ENCODE measurements at places on chromosomes 16 and 17. TPM values are rescaled to one million over a fixed set of nuclear protein-coding genes. Genes with fewer than 3 reads are reported as not detected.

Gene CD7
- total RNA-seq: 345 TPM

Gene ENO3
- total RNA-seq: 45.7 TPM

Gene CLDN9
- total RNA-seq: 0.11 TPM

Gene FBXO39
- total RNA-seq: 0.11 TPM

Gene OTOP3
- not detected for total RNA-seq

Gene NEUROD2
- not detected for total RNA-seq

Gene KRT40
- total RNA-seq: not detected

Gene CCL16
- total RNA-seq: not detected

Gene NT5M
- 8.1 TPM for total RNA-seq

GRCh38 chr17:27240086-27240801 is 53.7 kb upstream of the WSB1 start:
- no peak for DNase-seq
- peaks cover 31% of the 10 kb centered on the region for H3K4me1 ChIP-seq
- no peak overlapping the region for H3K27ac ChIP-seq
- peaks cover 22% of the 10 kb centered on the region for H3K27me3 ChIP-seq
- no peaks in the 10 kb centered on the region for H3K36me3 ChIP-seq

- H3K27me3 ChIP-seq: no peaks in the 10 kb centered on the region
- H3K4me1 ChIP-seq: no peaks in the 10 kb centered on the region
- no peak overlapping the region for H3K4me3 ChIP-seq
- no peak overlapping the region for H3K27ac ChIP-seq
- peaks cover 47% of the 10 kb centered on the region for H3K36me3 ChIP-seq
Measured at GRCh38 chr17:2438823-2439222, 38.0 kb upstream of the MNT start.

DNA sequence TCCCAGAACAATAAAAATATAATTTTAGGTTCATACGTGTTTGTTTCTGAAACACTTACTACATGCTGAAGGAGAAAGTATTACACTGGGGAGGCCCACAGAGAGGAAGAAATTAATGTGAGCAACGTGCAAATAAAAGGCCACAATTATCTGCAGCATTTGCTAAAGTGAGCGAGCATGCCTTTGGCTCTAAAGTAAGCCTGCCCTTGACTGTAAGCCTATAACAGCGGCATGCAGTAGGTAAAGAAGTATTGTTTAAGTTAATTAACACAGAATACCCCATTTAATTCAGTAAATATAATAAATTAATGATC is 13.2 kb upstream of the COTL1 start:
- H3K4me3 ChIP-seq: no peak overlapping the region
- peaks cover 14% of the 10 kb centered on the region for H3K4me1 ChIP-seq
- DNase-seq: no peak
- no peaks in the 10 kb centered on the region for H3K36me3 ChIP-seq

DNA sequence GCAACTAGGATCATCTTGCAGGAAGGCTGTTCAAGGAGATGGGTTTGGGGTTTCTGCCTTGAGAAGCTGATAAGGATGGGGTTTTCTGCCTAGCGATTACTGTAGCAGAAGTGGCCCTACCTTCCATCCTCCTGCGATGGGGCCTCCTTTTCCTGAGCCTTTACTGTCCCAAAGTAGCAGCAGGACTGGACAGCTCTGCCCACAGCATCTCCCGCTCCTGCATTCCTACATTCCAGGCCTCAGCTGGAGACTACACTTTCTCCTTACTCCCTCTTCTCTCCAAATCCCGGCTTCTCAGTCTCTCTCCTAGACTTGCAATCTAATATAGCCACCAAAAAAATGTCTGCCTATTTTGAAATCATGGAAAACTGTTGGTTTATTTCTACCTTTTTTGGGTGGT is 355.4 kb downstream of the CA10 start:
- H3K4me1 ChIP-seq: peaks cover 9% of the 10 kb centered on the region
- no peak for DNase-seq
- H3K27me3 ChIP-seq: peaks cover 14% of the 10 kb centered on the region
- H3K36me3 ChIP-seq: no peaks in the 10 kb centered on the region
- H3K27ac ChIP-seq: no peak overlapping the region

DNA sequence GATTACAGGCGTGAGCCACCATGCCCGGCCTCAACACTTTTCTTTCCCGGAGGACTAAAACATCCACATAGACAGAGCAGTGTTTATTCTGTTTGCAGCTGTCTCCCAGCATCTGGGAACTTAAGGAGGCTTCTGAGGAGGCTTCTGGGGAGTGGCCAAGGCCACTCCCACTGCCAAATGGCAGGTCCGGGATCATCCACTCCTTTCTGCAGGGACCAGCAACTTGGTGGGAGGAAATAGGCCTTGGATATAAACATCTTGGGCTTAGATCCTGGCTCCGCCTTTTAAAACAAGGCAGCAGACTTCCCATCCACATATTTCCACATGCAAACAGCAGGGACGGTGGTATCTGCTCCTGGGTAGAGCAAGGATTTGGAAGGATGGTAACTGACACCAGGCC is 14.1 kb upstream of the SPATA32 start:
- no peak for DNase-seq
- H3K4me1 ChIP-seq: peaks cover 14% of the 10 kb centered on the region
- H3K27me3 ChIP-seq: no peaks in the 10 kb centered on the region
- no peak overlapping the region for H3K4me3 ChIP-seq

DNA sequence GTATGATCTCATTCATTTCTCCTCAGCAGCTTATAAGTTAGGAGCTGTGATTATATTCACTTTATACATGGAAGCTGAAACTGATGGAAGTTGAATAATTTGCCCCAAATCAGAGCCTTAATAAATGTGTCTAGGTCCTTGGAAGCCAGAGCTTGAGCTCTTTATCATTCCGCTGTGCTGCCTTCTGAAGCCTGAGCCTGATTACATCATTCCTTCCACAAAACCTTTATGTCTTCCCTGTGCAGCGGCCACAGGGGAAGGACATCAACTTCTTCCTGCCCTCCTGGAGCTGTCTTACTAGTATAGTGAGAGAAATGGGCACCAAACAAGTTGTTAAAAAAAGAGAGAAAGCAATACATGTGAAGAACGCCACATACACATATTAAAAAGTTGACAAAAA is 6.8 kb downstream of the TNRC6C start:
- H3K4me1 ChIP-seq: peaks cover 40% of the 10 kb centered on the region
- no peaks in the 10 kb centered on the region for H3K27me3 ChIP-seq
- no peak for DNase-seq
- peaks cover 7% of the 10 kb centered on the region for H3K36me3 ChIP-seq
- H3K27ac ChIP-seq: no peak overlapping the region

DNA sequence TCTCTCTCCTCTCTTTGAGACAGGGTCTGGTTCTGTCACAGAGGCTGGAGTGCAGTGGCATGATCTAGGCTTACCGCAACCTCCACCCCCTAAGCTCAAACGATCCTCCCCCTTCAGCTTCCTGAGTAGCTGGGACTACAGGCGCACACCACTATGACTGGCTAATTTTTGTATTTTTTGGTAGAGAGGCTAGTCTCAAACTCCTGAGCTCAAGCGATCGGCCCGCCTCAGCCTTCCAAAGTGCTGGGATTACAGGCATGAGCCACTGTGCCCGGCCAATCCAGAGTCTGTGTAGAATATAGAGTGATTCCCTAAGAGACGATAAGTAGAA is 65.8 kb upstream of the RPH3AL start:
- DNase-seq: peak; percentile 67
- peak overlapping the region; percentile 62 for H3K4me3 ChIP-seq
- peak overlapping the region; percentile 100 for H3K27ac ChIP-seq
- H3K36me3 ChIP-seq: peaks cover 17% of the 10 kb centered on the region
- H3K27me3 ChIP-seq: no peaks in the 10 kb centered on the region
- H3K4me1 ChIP-seq: peaks cover 52% of the 10 kb centered on the region

- H3K36me3 ChIP-seq: no peaks in the 10 kb centered on the region
- no peak for DNase-seq
- peaks cover 4% of the 10 kb centered on the region for H3K4me1 ChIP-seq
- no peak overlapping the region for H3K27ac ChIP-seq
- H3K4me3 ChIP-seq: no peak overlapping the region
Measured at GRCh38 chr17:49051269-49051668, 54.1 kb downstream of the IGF2BP1 start.

DNA sequence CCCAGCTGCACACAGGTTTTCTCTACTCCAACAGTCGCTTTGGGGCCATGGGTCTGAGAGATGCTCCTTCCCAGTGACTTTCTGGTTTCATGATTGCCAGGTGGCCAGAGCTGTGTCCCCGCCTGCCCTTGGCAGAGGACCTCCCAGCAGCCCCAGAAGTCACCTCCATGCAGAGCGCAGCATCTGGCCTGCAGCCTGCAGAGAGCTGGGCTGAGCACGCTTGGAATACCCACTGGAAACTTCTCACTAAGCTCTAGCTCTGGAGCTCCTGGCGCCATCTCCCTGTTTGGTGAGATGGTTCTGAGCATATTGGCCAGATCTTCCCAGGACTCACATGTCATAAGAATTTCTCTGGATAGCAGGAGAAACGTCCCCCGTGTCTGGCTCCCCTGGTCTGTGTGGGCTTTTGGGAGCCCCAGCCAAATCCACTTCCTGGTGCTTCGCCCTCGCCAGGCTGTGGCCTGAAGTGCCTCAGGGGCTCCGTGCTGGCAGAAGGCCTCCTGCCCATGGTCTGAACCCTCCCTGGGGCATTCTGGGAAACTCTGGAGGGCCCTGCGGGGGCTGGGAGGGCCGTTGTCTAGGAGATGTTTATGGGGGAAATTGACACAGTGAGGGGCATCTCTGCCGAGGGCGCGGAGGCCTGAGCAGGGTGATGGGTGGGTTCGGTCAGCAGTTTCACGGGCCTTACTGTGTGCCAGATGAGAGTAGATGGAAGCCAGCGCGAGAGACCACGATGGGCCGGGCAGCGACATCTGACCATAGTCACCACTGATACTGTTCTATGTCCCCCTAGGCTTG is 73.2 kb upstream of the CIBAR2 start:
- H3K27ac ChIP-seq: no peak overlapping the region
- H3K27me3 ChIP-seq: peaks cover 4% of the 10 kb centered on the region
- H3K36me3 ChIP-seq: no peaks in the 10 kb centered on the region

- H3K27me3 ChIP-seq: peaks cover 55% of the 10 kb centered on the region
- no peak overlapping the region for H3K27ac ChIP-seq
- peaks cover 10% of the 10 kb centered on the region for H3K4me1 ChIP-seq
- DNase-seq: no peak
- H3K4me3 ChIP-seq: no peak overlapping the region
Measured at GRCh38 chr17:42424991-42425610, 2.0 kb upstream of the CAVIN1 start.

DNA sequence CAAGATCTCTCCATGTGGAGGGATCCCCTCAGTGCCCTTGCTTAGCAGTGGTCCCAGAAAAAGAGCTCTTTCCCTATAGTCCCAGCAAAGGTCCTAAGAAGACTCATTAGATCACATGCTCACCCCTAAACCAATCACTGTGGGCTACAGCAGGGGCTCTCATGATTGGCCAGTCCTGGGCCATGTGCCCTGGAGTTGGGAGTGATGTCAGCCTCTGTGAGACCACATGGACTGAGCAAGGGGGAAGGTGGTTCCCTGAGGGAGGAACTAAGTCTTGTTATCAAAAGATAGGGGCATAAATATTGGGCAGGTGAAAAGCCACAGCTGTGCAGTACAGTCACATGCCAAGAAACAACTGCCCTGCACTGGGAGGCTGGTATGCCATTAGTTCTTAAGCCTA is 51.3 kb downstream of the SCNN1B start:
- DNase-seq: no peak
- H3K36me3 ChIP-seq: no peaks in the 10 kb centered on the region
- H3K27me3 ChIP-seq: peaks cover 2% of the 10 kb centered on the region
- no peaks in the 10 kb centered on the region for H3K4me1 ChIP-seq
- H3K27ac ChIP-seq: no peak overlapping the region

- no peak for DNase-seq
- no peak overlapping the region for H3K27ac ChIP-seq
- no peak overlapping the region for H3K4me3 ChIP-seq
- peaks cover 3% of the 10 kb centered on the region for H3K27me3 ChIP-seq
- H3K36me3 ChIP-seq: no peaks in the 10 kb centered on the region
- H3K4me1 ChIP-seq: peaks cover 12% of the 10 kb centered on the region
Measured at GRCh38 chr17:64741038-64741641, 79.0 kb upstream of the SMURF2 start.

GRCh38 chr17:1709403-1709951 is 700 bp downstream of the TLCD2 start:
- H3K36me3 ChIP-seq: peaks cover 20% of the 10 kb centered on the region
- peaks cover 51% of the 10 kb centered on the region for H3K27me3 ChIP-seq
- H3K27ac ChIP-seq: no peak overlapping the region

GRCh38 chr16:51766739-51767138 is 615.7 kb upstream of the SALL1 start:
- DNase-seq: no peak
- H3K4me3 ChIP-seq: no peak overlapping the region
- H3K4me1 ChIP-seq: no peaks in the 10 kb centered on the region

DNA sequence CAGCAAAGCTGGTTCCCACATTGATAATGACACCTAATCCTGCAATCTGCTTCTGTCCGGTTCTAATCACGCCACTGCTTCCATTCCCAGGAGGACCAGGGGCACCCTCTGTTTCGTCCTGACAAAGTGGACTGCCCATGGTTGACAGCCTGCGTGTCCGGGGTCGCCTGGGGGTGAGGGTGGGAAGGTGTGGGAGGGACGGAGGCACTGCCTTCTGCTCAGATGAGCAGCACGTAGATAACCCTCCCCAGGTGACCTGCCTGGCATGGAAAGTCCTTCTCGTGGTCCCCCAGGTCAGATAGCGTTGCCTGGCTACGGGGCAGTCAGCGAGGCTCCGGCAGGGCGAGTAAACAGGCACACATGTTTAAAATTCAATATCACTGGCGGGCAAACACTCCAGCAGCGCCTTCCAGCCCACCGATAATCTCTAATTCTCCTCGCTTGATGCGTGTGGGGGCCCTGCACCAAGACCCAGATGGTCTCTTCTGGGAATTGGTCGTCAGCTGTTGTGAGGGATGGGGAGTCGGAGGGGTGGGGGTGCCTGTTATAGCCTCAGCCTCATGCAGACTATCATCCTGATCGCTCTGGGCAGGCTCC is 132.2 kb downstream of the RAP1GAP2 start:
- H3K4me1 ChIP-seq: no peaks in the 10 kb centered on the region
- H3K27ac ChIP-seq: no peak overlapping the region
- H3K27me3 ChIP-seq: no peaks in the 10 kb centered on the region

GRCh38 chr17:78798695-78799559 is 16.9 kb upstream of the CYTH1 start:
- peaks cover 24% of the 10 kb centered on the region for H3K4me1 ChIP-seq
- DNase-seq: no peak
- H3K4me3 ChIP-seq: no peak overlapping the region
- H3K27ac ChIP-seq: peak overlapping the region; percentile 85

DNA sequence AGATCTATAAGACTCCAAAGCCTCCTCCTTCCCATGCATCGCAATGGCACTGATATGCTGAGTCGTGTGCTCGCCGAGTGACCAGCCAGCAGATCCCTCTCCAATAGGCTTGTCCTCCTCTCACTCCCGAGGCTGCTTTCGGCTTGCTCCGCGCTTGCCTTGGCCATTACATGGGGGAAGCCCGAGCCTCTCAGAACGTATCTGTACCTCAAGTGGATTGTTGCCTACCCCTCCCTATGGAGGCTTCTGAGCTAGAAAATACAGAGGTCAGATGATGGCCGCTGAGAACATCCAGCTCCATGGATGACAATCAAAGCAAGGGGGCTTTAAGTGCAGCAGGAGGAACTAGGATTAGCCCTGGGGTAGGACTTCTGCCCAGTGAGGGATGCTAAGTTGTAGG is 7.7 kb upstream of the NLRP1 start:
- no peaks in the 10 kb centered on the region for H3K36me3 ChIP-seq
- no peak for DNase-seq
- H3K4me1 ChIP-seq: peaks cover 5% of the 10 kb centered on the region
- no peak overlapping the region for H3K27ac ChIP-seq

Measured in activated T-helper 2 cell treated with anti-CD3 and anti-CD28 coated beads, Interferon-gamma antibody, Interleukin-2, Interleukin-4, amounts not matched to agents 10 μg/mL and 5 μg/mL and 100 μg/mL, durations not matched to agents 14 hours and 24 hours and 36 hours (primary cell).